ENCODE measurements at places on chromosomes 3 and 15.

DNA sequence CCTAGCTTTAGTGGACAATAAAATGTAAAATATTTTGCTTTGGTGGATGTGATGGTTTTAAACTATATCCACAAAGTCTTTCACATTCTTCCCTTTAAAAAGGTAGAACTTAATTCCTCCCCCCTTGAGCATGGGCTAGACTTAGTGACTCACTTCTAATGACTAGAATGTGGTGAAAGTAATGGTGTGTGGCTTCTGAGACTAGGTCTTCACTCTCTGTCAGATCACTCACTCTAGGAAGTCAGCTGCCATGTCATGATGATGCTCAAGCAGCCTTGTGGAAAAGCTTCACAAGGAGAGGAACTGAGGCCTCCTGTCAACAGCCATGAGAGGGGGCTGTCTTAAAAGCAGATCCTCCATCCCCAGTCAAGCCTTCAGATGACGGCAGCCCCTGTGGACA, 4.2 kb downstream of the LRRC2 start:
- no peak for DNase-seq

- no peak for DNase-seq
Observed at GRCh38 chr3:67863869-67864268, 209.5 kb upstream of the SUCLG2 start.

DNA sequence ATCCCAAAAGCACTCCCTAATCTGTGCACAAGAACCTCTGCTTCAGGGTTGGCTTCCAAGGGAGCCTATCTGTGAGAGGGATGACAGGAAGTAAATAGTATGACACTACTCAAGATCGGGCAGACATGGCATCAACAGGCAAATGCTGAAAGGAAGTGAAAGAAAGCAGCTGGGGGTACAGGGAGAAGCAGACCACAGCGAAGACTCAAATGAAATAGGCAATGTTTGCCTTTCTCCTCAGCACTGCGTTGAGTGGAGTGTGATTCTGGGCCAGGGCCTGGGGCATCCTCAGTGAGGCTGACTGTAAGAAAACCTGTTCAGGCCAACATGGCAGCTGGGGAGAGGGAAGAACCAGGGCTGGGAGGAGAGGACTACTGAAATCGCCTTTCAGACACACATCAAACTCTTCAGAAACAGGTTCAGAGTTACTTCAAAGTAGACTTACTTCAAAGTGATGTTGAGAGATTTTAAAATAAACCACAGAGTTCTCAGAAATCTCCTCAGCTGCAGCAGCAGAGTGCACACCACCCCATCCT, 96.6 kb downstream of the SLC9A9 start:
- no peak for DNase-seq

- DNase-seq: no peak
Observed at GRCh38 chr3:60737633-60738399, 513.4 kb downstream of the FHIT start.

GRCh38 chr3:46934498-46935167, 41.9 kb downstream of the CCDC12 start:
- no peak for DNase-seq

- no peak for DNase-seq
Observed at GRCh38 chr15:32698773-32699390, 18.9 kb upstream of the GREM1 start.

DNA sequence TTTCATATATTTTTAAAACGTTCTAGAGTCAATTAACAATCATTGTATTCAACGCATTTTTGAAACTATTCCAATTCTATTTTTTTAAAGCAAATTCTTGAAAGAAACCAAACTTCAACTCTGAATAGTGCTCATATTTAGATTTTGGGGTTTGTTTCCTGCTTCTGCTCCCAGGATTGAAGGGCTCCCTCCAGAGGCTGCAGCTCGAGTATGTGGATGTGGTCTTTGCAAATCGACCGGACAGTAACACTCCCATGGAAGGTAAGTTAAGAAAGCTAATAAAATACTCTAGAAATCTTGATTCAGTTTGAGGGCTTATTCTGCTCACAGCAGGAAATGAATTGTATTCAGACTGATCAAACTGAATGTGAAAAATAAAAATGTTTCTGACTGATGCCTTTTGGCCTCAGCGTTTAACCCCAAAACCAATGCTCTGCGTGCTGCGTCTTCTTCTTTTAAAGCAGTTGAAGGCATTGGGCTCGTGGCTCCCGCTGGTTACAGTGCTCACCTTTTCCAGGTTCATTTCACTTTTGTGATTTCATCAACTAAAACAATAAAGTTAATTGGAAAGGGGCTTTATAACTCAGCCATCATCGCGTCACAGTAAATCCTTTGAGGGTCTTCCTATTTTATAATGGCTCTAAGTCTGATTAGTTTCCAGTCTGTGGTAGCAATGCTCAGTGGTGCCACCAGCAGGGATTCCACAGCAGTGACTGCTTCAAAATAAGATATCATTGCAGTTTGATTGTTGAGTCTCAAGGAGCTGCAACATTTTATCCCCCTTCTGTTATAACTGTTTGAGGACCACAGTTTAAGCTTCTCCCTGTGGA, 80.1 kb downstream of the SSR3 start:
- DNase-seq: no peak

DNA sequence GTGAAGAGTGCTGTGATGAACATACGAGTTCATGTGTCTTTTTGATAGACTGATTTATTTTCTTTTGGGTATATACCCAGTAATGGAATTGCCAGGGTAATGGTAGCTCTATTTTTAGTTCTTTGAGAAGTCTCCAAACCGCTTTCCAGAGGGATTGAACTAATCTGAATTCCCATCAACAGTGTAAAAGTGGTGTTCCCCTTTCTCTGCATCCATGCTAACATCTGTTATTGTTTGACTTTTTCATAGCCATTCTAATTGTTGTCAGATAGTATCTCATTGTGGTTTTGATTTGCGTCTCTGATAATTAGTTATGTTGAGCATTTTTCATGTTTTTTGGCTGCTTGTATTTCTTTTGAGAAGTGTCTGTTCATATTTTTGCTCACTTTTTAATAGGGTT, 54.8 kb upstream of the UTS2B start:
- DNase-seq: no peak

- no peak for DNase-seq
Observed at GRCh38 chr15:26736502-26737248, 36.2 kb downstream of the GABRB3 start.

GRCh38 chr15:51255533-51255932, 82.9 kb downstream of the CYP19A1 start:
- no peak for DNase-seq

GRCh38 chr15:31163769-31164572, 62.4 kb upstream of the TRPM1 start:
- DNase-seq: no peak

DNA sequence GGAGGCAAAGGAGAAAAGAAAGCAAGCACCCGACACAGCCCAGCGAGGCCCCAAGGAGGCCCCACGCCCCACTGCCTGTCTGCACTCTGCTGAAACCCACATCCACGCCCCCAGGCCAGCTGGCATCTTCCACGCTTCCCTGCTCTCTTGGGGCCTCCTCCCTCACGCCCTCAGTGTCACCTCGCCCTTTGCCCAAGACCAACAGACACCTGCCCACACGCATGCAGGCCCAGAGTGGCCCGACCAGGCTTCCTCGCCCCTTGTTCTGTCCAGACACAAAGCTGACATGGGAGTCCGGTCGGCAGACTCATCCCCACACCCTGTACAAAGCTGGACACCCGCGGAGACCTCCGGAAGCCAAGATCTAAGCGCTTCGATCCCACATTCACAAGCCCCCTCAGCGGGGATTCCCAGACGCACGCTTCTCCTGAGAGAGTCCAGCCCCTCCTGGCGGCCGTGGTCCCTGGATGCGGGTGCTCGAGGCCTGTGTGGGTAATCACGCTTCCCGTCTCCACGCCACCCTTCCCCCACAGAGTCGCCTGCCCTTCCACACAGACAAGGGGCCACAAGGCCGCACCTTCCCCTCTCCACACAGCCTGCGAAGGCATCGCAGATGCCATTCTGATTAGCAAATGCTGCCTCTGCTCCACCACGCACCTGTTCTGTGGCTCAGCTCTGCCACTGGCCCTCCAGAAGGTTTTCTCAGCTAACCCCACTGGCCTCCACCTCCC, 176.6 kb downstream of the XXYLT1 start:
- DNase-seq: no peak

DNA sequence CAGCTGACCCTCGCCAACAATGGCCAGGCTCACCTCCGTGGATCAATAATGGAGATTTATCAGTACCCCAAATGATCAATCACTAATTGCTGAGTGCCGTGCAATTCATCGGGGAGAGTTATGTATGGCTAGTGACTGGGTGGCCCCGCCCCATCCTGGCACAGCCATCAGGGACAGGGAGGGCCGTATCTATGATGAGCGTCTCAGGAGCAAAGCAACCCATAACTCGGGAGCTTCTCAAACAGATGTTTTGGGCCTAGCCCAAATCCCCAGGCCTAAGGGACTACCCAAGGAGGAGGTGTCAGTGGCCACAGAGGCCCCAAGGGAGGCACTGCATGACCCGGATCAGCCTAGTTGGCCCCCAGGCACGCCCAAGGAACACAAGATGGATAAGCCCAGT, 180.0 kb upstream of the LINGO1 start:
- DNase-seq: no peak

DNA sequence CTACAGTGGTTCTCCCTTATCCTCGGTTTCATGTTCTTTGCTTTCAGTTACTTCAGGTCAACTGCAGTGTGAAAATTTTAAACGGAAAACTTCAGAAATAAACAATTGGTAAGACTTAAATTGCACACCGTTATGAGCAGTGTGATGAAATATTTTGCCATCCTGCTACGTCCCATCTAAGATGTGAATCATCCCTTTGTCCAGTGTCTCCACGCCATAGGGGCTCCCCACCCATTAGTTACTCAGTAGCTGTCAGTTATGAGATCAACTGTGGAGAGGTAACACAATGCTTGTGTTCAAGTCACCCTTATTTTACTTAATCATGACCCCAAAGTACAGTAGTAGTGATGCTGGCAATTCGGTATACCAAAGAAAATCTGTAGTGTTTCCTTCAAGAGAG, 47.4 kb downstream of the TJP1 start:
- no peak for DNase-seq

- DNase-seq: no peak
Observed at GRCh38 chr3:94036909-94037507, 8.6 kb upstream of the STX19 start.

- DNase-seq: no peak
Observed at GRCh38 chr3:78634316-78634715, 1133.5 kb downstream of the ROBO1 start.

DNA sequence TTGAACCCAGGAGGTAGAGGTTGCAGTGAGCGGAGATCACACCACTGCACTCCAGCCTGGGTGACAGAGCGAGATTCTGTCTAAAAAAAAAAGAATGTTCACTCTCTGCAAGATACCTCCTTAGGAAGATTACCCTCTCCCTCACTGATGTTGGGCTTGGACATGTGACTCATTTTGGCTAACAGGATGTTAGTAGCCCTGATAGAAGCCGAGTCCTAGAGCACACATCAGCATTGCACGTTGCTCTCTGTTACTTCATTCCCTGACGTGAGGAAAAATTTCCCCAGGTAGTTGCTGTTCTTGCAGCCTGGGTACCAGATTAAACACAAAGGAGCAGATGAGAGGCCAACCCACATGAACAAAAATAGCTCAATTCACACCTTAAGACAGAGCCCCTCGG, 78.1 kb upstream of the PRICKLE2 start:
- DNase-seq: no peak

- peak; percentile 84 for DNase-seq
Observed at GRCh38 chr3:184679056-184679816, 32.6 kb downstream of the MAGEF1 start.

DNA sequence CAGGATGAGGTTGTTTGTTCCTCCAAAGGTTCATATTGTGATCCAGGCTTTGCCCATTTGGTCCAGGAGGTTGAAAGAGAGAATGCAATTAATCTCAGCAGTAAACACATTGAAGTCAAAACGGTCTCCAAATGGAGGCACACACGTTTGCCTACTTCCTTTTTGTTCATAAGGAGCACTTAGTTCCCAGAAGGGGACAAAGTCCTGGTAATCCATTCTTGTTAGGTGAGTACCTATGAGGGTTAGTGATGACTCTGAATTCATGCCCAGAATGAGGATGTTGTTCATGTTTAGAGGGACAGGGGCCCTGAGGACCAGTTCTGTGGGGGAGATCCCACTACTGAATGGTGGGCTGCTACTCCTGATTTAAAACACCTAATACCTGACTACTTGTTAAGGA, 177.7 kb downstream of the ALDH1A2 start:
- DNase-seq: no peak

DNA sequence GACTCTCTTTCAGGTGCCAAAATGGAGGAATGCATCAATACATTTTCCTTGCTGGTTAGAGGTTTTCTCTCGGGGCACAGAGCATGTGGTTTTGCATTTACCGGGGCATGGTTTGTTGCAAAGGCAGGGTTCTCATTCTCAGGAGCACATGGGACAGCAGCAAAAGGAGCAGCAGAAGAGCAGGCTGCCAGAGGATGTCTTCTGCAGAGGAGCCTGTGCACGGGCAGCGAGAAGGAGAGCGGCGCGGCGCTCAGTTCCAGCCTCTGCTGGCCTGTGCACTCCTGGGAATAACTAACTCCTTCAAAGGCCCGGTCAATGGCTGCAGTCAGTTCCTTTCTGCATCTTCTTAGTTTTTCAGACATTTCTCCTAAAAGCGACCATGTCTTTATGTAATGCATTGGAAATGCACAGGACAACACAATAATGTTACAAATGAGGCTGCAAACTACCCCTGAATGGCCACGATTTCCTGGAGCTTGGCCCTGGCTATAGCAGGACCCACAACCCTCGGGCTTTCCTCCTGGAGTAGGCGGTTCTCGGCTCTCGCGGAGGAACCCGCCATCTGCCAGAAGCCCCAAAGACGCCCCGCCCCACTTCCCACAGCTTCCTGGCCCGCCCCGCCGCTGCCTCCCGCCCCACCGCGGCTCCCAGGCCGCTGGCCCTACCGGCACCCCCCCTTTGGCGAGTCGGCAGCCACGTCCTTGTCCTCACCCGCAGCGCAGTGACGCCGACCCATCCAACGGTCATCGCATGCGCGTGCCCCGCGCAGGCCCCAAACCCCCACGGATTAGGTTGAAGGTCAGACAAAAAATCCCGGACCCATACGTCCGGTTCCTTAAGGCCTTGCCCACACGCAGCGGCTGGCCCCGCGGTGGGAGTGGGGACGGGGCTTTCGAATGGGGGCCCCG, at the start of gene C3orf62:
TSS of gene C3orf62 (minus strand) at position 758 of the 908 bp plus-strand sequence. CDS start at position 398, 360 bp downstream.
- DNase-seq: no peak

DNA sequence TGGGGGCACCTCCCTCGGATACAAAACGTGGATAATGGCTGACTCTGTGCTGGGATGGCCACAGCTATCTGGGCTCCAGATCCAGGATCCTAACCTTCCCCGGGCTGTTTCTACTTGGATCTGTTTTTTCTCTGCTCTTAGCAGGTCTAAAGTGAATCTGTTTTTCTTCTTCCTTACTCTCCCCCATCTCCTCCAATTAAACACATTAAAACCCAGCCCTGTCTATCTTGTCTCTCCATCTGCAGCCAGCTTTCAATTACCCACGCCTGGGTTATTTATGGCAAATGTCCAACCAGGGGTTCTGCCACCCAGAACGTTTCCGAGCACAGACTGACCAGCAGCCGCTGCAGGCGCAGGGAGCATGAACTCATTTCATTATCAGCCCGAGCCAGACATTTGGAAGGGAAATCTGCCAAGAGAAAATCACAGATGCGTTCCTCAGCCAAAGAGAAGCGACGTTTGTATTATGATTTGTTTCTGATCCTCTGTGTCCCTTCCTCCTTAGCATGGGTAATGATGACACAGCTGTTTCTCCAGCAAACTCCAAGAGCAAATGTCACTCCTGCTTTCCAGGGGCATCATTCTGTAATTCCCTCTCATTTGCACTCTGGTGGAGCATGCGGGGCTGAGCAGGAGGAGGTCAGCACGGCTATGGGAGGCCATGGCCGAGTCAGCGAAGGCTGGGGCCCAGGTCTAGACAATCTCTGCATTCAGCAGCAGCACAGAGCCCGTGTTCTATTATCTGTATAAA, 42.0 kb downstream of the UMPS start:
- no peak for DNase-seq

All from NCI-H2107 (cell line).